GM13977 (cell line): ENCODE measurements at places on chromosomes 3 and 15.

DNA sequence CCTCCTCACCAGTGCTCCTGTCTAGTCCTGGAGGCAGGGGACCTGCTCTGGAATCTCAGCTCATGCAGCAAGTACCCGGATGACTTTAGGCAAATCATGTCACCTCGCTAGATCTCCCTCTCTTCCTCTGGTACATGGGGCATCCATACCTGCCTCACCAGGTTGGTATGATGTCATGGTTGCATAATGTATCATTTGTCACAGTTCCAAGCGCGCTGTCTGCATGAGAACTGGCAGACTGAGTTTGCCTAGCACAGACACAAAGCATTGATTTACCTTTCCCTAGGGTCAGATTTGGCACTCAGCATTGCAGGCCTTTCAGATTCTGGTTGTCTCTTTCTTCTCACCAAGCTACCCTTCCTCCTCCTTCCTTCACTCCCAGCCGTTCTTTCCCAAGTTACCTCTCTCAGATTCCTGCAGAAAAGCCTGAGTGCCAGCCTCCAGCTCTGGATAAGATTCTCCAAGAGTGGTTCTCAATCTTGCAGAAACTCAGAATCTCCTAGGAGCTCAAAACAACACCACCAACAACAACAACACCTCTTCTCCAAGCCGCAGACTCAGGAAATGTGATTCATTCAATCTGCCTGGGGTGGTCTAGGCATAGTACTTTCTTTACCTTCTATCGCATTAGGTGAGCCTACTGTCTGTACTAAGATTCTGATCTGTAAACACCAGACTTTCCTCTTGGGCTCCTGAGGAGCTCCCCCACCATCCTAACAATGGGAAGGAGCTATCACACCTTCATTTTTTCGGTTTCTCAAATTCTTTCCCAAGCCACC is 29.5 kb downstream of the FAM43A start:
- no peak for DNase-seq

DNA sequence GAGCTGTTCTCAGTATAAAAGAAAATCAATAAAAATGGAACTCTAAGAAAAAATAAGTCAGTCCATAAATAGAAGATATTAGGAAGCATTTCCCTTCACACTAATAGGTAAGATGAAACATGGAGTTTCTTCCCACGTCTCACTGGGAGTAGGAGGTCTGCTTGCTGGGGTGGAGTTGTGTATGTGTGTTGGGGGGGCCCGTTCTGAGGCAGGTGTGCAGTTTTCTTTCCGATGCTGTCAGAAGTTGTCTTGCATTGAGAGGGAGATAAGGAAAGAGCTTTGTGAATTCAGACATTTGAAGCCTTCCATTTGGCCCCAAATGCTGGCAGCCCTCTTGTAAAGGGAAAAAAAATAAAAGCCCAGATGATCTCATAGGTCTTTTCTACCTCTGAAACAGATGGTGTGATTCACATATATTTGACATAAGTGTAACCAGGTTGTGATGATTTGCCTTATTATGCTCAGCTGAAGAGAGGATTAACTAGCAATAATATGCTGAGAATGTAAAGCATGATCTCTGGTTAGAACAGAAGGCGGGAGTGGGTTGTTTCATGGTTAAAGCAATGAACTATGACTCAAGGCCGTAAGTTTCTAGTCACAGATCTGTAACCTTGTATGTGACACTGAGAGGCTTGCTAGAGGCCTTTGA is 8.8 kb downstream of the RASGRP1 start:
- peak; percentile 37 for DNase-seq

- DNase-seq: no peak
These were observed 282.9 kb upstream of the COL8A1 start for GRCh38 chr3:99355465-99355864.

DNA sequence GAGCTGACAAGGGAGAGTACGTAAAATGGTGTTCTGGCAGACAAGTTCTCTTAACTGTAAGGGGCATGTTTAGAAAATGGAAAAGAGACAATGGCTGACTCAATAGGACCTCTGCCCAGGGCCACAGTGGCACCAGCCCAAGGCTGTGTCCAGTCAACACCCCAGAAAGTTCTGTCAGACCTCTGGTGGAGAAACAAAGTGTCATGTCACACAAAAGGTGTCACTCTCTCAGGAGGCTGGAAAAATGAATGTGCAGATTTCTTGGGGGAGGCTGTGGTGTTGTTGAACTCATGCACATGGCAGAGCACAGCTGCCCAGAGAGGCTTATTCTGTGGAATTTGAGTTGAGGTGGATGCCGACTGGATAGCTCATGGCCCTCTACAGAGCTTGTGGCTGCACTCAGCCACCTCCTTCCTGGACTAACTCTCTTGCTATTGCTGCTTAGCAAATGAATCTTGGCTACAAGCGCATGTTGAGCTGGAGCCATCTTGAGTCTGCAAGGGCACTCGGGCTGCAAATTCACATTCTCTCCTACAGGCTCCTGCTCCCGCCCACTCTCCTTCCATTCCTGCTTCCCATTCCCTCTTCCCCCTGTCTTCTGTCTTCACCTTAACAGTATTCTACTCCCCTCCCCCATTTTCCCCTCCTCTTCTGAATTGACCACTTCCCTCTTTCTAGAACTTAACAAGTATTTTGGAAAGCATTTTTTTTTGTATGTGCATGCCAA is 55.8 kb upstream of the SLC7A14 start:
- DNase-seq: no peak

- DNase-seq: no peak
These were observed 45.4 kb downstream of the MAGEF1 start for GRCh38 chr3:184666442-184666841.

DNA sequence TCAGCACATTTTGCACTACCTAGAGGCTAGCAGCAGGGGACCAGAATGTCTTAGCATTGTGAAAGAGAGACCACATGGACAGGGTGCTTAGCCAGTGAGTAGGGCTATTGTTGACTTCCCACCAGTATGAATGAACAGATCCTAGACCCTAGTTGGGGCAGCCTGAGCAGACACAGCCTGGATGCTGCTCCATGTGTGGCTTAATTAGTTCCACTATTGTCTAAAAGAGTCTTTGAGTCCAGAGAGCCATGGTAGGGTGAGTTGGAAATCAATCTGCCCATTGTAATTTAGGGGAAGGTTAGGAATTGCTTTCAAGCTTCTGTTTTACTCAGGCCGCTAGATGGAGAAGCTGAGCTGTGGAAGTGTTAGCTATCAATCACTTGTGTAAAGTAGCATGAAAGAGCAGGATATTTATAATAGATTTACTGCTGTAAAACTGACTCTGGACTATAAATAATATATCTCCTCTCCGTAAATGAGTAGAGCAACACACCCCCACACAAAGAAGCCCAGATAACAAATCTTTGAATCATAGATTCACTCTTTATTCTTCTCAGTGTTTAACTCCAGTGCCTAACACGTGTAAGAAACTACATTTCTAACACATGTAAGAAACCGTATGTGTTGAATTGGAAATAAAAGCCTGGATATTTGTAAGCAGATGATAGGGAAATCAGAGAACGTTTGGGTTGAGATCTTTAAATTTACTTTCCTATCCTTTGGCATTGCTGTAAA is 4.1 kb upstream of the GCSAM start:
- no peak for DNase-seq
